Jurkat, Clone E6-1 (cell line): ENCODE measurements at places on chromosomes 5 and 9.

DNA sequence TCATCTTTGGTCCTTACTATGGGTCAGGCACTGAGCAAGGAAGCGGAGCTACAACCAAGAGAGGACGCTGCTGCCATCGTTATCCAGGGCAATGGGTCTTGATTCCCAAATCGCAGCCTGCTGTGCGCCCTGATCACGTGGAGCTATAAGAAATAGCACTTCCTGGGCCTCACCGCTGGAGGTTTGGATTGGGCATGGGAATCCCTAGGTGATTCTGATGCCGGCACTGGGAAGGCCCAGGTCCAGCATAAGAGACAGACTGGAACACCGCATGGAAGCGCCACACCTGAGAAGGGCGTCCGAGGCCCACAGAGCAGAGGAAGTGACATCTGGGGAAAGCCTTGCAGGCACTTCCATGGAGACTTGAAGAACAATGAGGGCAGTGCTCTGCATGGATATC lies 3.0 kb downstream of the IL17B start:
- no peak for DNase-seq

- no peak for DNase-seq
Observed at GRCh38 chr5:172797771-172798191, 26.8 kb upstream of the DUSP1 start.

DNA sequence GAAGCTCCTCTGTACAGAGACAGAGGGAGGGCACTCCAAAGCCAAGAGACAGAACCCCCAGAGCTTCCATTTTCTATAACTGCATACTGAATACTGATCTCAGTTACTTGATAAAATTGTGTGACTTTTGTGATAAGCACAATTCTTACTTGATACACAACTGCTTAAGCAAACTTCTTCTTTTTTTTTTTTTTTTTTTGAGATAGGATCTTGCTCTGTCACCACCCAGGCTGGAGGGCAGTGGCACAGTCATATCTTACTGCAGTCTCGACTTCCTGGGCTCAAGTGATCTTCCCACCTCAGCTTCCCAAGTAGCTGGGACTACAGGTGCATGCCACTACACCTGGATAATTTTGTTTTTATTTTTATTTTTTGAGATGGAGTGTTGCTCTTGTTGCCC lies 252.1 kb upstream of the ZNF608 start:
- no peak for DNase-seq

- no peak for DNase-seq
Observed at GRCh38 chr5:174751154-174752000, 27.0 kb downstream of the MSX2 start.

DNA sequence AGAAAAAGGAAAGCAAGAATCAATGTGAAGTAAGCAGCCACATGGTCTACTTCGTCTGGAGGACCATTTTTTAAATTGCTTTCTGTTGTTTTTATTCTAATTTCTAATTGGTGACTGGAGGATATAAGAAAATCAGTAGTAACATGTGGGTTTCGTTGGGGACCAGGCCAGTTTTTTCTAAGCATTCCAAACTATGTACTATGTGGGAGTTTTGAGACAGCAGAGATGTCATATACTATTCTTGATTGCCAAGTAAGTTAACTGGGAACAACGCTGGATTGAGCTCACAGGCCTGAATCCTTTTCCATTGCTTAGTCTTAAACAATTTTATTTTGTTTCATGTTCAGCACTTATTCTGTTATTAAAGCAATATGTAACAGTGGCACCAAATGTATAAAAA lies 225.7 kb downstream of the TMEM167A start:
- no peak for DNase-seq

DNA sequence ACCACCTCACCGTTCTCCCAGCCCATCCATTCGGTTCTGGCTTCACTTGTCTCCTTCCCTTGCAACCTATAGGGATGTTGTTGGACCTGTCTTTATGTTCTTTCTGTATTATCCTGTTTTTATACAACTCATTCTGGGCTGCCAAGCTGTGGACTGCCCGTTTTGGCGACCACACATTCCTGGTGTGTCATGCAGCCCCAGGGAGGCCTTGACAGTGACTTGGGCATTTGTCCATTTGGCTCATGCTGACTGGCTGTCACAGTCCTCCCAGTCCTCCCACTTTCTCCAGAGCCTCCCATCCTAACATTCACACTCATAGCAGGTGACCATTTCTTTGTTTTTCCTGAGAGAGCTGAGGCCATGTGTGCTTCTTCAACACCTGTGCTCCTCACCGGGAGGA lies 136.4 kb downstream of the SLF1 start:
- no peak for DNase-seq

GRCh38 chr5:1526681-1527131 lies 2.9 kb upstream of the LPCAT1 start:
- no peak for DNase-seq
